ENCODE measurements at places on chromosomes 5 and 9.

DNA sequence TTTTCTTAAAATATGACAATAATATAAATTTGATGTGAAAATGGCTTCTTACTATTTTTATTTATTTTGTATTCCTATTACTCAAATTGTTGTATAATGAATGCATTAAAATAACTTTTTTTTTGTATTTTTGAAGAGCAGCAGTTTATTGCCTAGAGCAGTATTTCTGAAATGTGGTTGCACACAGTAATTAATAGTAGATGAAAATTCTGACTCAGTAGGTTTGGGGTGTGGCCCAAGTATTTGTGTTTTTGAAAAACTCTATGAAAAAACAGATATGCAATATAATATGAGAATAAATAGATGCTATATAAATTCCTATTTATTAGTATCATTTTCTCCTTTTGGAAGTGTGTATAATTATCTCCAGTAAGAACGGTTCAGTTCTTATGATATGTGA is 2225.3 kb upstream of the C9orf72 start:
- DNase-seq, result no peak

DNA sequence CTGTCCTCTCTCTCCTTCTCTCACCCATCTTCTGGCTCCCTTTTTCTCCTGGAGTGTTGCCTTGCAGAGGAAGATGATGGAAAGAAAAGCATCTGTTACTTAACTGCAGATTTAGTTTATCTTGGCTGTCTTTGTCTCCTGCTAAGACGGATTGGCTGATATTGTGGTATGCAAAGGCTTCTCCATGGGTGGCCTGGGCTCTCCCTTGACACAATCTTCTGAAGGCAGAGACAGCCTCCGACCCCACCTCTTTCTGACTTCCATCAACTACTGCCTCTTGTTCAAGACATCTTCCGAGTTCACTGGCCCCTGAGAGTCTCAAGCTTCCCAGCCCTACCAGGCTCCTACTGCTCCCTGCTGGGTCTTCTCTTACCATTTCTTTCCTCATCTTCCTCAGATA is 403.7 kb downstream of the LRRC70 start:
- DNase-seq, result no peak

DNA sequence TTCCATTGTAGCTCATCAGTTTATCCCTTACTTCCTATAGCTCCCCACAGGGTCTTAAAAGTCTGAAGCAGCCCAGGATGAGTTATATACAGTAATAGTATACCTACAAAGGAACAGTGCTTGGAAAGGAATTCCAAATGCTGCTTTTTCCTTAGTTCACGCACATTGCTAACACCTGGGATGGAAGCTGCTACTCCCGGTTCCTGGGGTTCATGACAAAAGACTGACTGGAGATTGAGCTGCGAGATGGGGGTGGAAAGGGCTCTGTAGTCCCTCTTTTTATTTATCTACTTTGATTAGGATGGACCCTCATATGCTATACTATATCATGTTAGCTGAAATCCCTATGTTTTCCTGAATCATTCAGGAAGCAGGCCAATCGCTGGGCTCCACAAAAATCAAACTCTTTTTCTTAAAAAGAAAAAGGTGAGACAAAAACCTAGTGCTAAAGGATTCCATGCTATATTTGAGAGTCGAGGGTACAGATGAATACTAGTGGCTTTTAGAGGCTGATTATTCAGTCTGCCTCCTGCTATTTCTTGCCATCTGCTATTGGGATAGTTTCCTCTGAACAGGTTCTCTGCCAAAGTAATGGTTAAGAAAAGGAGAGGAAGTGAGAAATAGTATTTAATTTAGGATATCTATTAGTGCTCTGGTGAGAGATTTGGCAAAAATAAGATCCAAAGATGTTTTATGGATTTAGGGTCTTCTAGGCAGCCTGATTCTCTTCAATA is 81.2 kb downstream of the MRPS27 start:
- DNase-seq, result no peak

- DNase-seq, result peak; percentile 73
These were observed 4.2 kb downstream of the WWC1 start for GRCh38 chr5:168295574-168296201.

- no peak for DNase-seq
These were observed 213.5 kb downstream of the FANCC start for GRCh38 chr9:95103871-95104580.

- no peak for DNase-seq
These were observed 43.1 kb upstream of the CKMT2 start for GRCh38 chr5:81189875-81190498.

DNA sequence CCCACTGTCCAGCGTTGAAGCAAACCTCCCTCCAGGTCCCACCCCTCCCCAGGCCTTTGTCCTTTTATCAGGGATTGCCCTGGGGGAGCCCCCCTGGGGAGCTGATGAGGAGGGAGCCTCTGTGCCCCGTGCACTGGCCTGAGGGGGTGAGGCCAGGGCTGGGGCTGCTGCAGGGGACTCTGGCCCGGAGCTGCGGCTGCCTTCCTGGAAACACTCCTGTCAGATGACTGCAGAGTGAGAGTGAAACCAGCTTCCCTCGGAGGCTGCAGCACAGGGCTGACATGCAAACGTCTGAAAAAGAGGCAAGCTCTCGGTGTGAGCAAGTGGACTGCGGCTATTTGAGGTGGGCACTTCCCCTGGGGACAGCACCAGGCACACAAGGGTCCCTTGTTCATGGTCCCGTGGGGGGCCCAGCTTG is 4.6 kb upstream of the TRAF2 start:
- DNase-seq, result no peak

DNA sequence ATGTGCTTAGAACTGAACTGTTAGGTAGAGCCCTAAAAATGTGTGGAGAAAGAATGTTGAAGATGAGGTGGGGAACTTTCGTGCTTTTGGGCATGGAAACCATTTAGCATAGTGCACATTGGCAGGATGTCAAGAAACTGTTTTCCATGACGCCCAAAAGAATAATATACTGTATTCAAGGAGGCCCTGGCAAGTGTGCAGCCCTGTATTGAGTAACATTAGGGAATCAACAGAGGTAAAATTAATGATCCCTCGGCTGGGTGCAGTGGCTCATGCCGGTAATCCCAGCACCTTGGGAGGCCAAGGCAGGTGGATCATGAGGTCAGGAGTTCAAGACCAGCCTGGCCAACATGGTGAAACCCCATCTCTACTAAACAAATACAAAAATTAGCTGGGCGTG is 20.9 kb upstream of the PLIN2 start:
- DNase-seq, result peak; percentile 18

DNA sequence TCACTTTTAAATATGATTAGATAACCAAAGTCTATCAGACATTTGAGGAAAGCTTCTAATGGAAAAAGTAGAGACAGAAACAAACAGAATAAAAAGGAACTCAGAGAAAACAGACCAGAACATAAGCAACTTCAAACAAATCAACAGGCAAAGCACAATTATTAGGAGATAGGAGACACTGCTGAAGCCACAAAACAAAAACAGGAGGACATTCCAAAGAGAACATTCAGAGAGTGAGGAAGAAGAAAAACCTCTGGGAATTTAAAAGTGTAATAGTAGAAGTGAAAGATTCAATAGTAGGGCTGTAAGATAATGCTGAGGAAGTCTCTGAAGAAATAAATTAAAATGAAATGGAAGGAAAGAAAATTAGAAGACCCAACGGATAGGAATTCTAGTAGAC is 83.2 kb upstream of the TBCA start:
- DNase-seq, result no peak

- no peak for DNase-seq
These were observed 57.6 kb downstream of the DPYSL3 start for GRCh38 chr5:147452165-147452811.

DNA sequence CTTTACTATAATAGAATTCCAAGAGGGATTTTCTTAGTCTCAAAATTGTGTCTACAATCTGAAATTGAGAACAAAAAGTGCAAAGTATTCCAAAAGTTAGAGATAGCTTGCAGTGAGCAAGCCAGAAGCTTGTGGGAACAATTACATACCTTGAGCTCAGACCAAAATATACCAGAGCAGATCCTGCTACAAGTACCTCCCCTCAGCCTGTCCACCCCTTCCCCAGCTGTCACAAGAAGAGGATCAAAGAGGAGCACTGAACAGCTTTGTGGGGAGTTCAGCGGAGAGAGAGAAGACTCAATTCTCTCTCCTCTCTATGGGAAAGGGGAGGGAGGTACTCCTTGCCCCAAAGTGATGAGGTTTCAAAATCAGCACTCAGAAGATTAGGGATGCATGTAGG is 869.2 kb upstream of the DMAC1 start:
- no peak for DNase-seq

All from body of pancreas (tissue), 4 donors.